Transverse colon (tissue), 4 donors: ENCODE measurements at places on chromosomes 5 and 9. TPM values are rescaled to one million over a fixed set of nuclear protein-coding genes. Genes with fewer than 3 reads are reported as not detected.

DNA sequence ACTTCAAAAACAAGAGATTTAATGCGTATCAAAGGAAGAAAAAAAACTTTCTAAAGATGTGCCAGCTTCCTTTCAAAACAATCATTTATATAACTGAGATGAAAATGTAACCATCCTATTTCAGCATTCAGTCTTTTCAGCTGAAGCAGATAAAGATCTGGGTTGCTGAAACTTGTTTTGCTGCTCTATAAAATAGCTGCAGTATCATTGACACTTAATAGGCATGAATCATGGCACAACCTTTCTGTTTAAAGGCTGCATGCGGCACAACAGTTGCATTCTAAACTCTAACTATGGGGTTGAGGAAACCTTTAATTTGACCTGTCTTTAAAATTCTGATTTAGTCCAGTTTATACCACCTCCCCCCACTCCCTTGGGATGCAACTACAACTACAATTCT lies 196.7 kb downstream of the MPDZ start:
- no peak for DNase-seq

GRCh38 chr9:2623288-2624050 lies 1.9 kb downstream of the VLDLR start:
- peak; percentile 10 for DNase-seq

GRCh38 chr9:130665431-130666392 lies 1.3 kb downstream of the PRDM12 start:
- DNase-seq: no peak

DNA sequence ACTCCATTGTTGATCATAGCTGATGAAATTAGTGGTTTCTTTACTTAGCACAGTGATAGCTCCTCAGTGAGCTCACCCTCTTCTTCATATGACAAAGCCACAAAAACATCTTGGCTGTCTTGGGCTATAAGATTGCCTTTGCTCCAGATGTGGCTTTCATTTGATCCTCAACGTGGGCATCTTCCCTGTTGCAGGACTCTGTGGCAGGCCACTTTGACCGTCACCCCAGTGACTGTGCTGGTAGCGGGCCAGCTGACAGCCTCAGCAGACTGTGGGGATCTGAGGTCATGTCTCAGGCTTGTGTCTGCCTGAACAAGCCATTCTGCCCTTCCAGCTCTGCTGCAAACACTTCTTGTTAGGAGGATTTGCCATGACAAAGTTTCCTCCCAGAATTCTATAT lies 422.2 kb downstream of the NR2F1-AS1 start:
- no peak for DNase-seq

DNA sequence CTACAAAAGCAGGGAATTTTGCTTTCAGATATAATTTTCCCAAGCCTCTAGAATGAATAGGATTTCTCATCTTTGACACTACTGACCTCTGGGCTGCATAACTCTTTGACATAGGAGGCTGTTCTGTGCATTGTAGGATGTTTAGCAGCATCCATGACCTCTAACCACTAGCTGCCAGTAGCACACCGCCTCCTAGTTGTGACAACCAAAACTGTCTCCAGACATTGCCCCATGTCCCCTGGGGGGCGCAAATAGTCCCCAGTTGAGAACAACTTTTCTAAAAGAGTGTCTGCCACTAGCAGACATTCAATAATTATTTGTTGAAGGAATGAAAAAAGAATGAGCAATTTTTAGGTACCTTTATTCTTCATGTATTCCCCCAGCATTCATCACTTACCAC lies 51.8 kb downstream of the POU4F3 start:
- no peak for DNase-seq

Gene OR1J2
- not detected for total RNA-seq

Gene LCP2
- 17.5 TPM for total RNA-seq

DNA sequence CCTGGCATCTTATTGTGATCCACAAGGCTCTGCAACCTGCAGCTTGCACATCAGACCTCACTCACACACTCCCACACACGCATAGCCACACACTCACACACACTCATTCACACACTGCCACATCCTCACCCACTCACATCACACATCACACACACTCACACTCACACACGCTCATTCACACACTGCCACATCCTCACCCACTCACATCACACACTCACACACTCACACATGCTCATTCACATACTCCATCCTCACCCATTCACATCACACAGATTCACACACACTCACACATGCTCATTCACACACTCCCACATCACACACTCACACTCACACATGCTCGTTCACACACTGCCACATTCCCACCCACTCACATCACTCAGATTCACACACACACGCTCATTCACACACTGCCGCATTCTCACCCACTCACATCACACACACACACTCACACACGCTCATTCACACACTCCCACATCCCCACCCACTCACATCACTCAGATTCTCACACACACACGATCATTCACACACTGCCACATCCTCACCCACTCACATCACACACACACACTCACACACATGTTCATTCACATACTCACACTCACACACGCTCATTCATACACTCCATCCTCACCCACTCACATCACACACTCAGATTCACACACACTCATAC lies 47.1 kb upstream of the RXRA start:
- DNase-seq: no peak

GRCh38 chr9:136287960-136288753 lies 15.7 kb downstream of the CCDC187 start:
- DNase-seq: no peak

Gene SOHLH1
- total RNA-seq: not detected

Gene ACTBL2
- not detected for total RNA-seq

Gene PRSS3
- total RNA-seq: 42.2 TPM

- DNase-seq: no peak
Measured at GRCh38 chr5:73654819-73655318, 28.9 kb downstream of the ARHGEF28 start.

Gene SMC2
- total RNA-seq: 6.1 TPM

Gene LSM11
- 4.9 TPM for total RNA-seq

Gene ADAMTS16
- total RNA-seq: 4.4 TPM

GRCh38 chr5:154945695-154946301 lies 4.9 kb downstream of the MRPL22 start:
- no peak for DNase-seq

Gene BSPRY
- 9.0 TPM for total RNA-seq

Gene ROR2
- 4.2 TPM for total RNA-seq

GRCh38 chr5:164975986-164976385 lies 1470.6 kb downstream of the MAT2B start:
- no peak for DNase-seq

DNA sequence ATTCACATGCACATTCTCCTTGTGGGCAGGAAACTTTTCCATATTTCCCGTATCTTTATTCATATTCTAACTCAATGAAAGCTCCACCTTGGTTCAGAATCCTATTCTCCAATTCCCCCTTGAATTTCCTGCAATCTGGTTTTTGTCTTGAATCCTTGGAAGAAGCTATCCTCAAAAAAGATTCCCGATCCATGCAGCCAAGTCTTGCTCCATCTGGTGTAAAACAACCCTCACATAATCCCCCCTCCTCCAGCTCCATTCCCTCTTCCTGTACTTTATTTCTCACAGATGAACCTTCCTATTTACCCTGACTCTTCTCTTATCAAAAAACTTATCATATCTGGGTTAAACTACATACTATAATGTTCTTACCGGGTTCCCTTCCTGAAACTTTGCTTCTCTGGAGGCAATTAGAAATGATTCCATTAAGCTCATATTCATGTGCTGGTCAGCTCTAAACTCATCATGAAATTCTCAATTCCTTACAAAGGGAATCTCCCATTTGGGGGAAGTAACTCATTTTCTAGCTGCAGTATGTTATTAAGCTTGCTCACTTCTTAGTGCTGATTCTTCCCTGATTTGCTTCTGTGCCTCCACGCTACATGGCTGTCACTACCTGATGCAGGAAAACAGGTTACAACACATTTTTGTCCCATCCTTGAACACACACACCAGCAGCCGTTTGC lies 81.7 kb downstream of the GNAQ start:
- DNase-seq: no peak

DNA sequence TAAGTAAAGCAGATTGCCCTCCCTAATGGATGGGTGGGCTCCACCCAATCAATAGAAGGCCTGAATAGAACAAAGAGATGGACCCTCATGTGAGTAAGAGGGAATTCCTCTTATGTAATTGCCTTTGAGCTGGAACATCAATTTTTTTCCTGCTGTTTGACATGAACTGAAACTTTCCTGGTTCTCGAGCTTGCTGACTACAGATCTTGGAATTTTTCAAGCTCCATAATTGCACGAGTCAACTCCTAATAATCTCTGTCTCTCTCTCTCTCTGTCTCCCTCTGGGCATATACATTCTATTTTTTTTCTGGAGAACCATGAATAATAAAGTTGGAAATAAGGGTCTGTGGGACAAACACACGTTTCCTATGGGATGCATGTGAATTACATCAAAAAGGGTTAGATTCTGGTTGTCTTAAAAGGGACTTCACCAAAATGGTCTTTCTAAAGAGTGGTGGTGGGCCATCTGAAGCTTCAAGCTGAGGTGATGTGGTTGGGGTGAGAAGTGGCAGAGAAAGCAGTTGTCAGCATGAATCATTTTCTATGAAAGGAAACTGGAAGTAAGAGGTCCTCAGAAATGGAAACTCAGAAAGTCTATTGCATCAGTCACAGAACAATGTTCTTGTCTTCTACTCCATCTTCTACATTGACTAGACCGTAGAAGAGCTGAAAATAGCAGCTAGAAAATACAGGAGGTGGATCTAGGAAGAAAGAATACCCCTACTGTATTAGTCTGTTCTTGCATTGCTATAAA lies 47.0 kb upstream of the HOMER1 start:
- no peak for DNase-seq

Gene BTNL3
- 21.7 TPM for total RNA-seq

GRCh38 chr9:109251080-109251775 lies 69.6 kb downstream of the EPB41L4B start:
- peak; percentile 70 for DNase-seq

Gene DEPDC1B
- total RNA-seq: 2.7 TPM

- no peak for DNase-seq
Measured at GRCh38 chr5:143156086-143156485, 247.4 kb downstream of the NR3C1 start.

DNA sequence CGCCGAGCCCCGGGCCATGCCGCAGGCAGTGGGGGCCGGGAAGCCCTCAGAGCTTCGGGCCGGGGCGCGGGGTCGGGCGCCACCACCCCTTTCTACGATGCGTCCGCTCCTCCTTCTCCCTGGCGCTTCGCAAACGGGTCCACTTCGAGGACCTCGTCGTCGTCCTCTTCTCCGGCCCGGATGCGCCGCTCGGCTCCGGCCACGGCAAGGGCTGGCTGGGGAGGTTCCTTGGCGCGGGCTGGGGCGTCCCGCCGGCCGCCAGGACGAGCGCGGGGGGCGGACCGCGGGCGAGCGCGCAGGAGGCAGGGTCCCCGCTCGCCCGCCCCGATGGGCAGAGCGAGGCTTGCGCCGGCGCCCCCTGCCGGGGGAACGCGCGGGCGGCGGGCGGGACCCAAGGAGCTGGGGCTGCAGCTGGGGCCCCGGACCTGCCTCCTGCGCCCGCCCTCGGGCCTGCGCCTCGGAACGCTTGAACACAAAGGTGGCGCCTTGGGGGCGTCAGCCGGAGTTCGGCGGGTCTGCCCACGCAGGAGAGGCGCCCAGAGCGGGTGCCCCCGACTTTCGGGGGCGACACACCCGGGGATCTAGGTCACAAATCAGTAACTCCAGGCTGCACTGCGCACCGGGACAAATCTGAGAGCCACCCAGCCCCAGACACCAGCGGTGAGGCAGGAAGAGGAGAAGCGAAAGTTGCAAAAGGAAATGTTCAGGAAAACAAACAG lies at the start of gene ROR2:
Gene ROR2 (minus strand): TSS at position 283 of the 719 bp plus-strand sequence.
- peak; percentile 75 for DNase-seq

- no peak for DNase-seq
Measured at GRCh38 chr9:74570879-74571512, 73.9 kb downstream of the RORB start.

GRCh38 chr5:159571501-159572244 lies 241.4 kb upstream of the IL12B start:
- DNase-seq: no peak

DNA sequence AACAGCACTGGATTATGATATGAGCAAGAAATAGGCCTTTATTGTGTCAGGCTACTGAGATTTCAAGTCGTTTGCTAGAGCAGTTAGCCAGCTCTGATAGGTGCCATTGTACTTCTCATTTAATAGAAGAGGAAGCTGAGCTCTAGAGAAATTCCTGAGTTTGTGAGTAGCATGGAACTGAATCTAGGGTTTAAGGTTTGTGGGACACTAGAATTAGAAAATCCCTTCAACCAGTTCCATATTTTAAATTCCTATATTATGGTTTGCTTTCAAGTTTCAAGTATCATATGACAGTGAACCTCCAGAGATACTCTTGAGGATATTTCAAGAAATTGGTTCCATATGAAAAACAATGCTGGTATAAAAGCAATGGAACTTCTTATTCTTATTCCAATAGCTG lies 87.6 kb downstream of the ANKRD55 start:
- DNase-seq: no peak

DNA sequence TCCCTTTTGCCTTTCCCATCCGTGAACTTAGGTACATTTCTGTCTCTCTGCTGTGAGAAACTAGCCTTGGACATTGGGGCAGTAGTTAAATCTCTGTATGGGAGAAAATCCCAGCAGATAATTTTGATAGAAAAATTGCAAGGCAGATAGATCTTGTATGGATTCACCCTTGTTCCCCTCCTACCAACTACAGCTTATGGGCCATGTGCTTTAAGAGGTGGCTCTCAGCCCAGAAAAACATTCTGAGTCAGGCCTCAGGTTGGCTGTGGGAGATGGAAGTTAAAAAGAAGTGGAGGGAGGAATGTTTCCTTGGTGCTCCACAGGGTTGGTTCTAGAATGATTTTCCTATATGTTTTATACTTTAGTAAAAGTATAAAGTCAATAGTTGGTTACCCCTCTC lies 1.4 kb upstream of the KDM3B start:
- no peak for DNase-seq

Gene MROH2B
- not detected for total RNA-seq

Gene IL3
- not detected for total RNA-seq

Gene ADAMTSL2
- total RNA-seq: 2.4 TPM

GRCh38 chr5:154713615-154714125 lies 41.5 kb upstream of the LARP1 start:
- DNase-seq: peak; percentile 30

GRCh38 chr5:158058208-158059120 lies 199.5 kb upstream of the CLINT1 start:
- DNase-seq: no peak

- DNase-seq: peak; percentile 38
Measured at GRCh38 chr9:16870596-16871335, at the start of gene BNC2. Gene BNC2, minus strand, starts transcription at chr9:16870670. Its CDS starts 22 bp downstream, at chr9:16870648.

GRCh38 chr9:77024776-77025545 lies 5.5 kb downstream of the FOXB2 start:
- no peak for DNase-seq

DNA sequence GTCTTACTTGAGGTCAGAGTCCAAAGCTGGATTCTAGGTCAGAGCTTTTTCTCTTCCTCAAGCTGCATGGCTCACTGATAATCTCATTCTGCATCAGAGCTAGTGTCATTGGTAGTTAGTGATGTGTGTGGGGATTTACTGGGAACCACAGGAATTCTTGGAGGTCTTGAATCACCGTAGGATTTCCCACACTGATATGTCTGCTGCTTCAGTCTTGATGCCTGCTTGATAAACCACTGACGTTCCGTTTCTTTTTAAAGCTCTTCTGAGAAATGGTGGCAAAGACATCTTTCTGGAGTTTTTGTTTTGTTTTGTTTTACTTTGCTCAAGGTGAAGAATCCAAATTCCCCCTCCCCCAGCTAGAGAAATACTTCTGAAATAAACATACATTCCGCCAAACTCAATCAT lies 1.2 kb upstream of the GARIN3 start:
- no peak for DNase-seq

- DNase-seq: no peak
Measured at GRCh38 chr9:121537283-121537682, 37.6 kb upstream of the GGTA1 start.
